ENCODE measurements at places on chromosomes 16 and 17.

DNA sequence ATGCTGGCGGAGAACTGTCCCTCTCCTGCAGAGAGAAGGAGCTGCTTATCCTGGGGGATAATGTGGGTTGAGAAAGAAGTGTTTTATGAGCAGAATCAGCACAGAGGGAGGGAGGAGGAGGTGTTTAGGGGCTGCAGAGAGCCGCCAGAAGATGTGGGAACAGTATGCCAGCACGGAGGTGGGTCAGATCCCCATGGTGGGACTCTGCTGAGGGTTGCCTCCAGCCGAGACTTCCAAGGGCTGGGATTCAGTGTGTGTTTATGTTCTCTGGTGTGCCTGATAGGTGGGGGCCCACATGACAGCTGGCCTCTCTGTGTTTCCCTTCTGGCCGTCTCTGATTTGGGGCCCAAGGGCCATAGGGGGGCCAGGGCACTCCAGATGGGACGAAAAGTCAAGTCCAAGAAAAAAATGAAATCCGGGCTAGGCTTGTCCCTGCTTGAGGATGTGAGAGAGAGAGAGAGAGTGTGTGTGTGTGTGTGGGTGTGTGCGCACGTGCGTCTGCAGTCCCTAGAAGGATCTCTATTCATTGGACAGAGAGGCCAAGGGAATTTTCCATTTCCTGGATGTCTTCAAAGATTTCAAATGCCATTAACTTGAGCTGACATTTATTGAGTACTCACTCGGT is 21.6 kb downstream of the PRKCB start:
- no peak for DNase-seq

- DNase-seq = no peak
Observed at GRCh38 chr16:4212934-4213296, 29.0 kb downstream of the SRL start.

- no peak for DNase-seq
Observed at GRCh38 chr17:79842656-79843473, 3.6 kb upstream of the CBX4 start.

DNA sequence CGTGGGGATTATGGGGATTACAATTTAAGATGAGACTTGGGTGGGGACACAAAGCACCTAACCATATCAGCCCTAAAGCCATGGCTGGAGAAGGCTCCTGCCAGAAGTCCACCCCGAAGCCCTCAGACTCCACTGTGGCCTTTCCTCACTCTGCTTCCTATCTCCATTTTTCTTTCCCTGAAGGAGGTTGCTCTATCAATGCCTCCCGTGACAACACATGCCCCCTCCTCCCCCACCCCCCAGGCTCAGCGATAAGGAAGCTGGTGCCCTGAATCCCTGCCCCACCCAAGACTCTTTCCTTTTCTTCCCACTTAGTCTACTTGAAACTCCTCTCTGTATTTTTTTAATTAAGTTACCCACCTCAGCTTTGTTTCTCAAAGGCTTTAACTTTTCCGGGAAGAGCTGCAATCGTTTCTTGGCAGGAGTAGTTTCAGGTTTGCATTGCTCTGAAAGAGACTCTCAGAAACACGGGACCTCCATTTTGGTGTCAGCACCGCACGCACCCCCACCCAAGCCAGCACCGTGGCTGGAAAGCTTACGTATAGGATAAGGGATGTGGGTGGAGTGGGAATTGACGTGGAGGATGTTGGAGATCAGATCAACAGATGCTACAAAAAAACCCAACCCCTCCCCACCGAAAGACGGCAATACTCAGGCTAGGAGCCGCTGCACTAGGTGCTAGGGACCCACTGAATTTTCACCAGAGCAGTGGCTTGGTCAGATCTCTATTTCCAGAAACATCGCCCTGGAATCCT is 15.2 kb upstream of the CA4 start:
- DNase-seq = no peak
